ENCODE measurements at places on chromosomes 6 and 20. TPM values are rescaled to one million over a fixed set of nuclear protein-coding genes. Genes with fewer than 3 reads are reported as not detected.
A peak's percentile ranks its signal among the peaks of the same experiment; 100 is the strongest.

Gene RIPPLY2
- total RNA-seq, result 4.9 TPM

Gene SPATS1
- not detected for total RNA-seq

- peak; percentile 30 for DNase-seq
These were observed 33.3 kb upstream of the PRSS16 start for GRCh38 chr6:27214126-27214601.

DNA sequence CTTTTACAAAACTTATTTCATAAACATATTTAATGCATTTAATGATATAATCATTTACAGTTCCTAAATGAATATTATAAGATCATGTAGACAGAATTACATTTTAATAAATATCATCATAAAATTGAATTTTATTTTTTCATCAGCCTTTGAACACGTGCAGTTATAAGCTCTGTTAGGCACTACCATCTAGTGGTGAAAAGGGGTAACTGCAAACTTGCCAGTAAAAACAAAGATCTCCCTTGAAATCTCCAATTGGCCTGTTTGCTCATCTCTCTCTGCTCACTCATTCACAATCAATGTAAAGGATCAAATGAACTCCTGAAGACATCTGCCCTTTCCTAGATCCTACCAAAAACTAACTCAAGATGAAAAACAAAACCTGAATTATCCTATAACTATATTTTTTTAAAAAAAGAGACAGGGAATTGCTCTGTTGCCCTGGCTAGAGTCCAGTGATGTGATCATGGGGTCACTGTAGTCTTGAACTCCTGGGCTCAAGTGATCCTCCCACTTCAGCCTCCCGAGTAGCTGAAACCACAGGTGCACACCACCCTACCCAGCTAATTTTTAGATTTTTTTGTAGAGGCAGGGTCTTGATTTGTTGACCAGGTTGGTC is 31.7 kb downstream of the SAMHD1 start:
- no peak for DNase-seq

DNA sequence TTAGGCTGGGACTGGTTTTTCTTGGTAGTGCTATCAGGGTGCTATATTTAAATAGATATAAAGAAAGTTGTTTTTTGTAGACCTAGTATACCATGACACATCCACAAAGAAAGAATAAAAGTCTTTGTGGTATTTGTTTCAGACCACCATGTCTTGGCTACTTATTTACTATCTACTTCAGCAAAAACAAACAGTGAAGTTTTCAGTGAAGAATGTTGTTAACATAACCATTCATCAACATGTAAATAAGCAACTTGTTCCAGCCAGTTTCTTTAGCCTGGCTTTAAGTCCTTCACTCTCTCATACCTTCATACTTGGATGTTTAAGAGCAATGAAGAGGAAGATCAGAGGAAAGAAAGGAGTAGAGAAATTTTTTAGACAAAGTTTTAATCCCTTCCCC is 624.1 kb downstream of the CD109 start:
- DNase-seq, result no peak

Measured in glutamatergic neuron (in vitro differentiated cells).